ENCODE measurements at places on chromosomes 6 and 20.

- no peak for DNase-seq
These were observed 15.9 kb downstream of the NDUFAF5 start for GRCh38 chr20:13800728-13801134.

GRCh38 chr20:20051767-20052073, 546 bp downstream of the CRNKL1 start:
- no peak for DNase-seq

DNA sequence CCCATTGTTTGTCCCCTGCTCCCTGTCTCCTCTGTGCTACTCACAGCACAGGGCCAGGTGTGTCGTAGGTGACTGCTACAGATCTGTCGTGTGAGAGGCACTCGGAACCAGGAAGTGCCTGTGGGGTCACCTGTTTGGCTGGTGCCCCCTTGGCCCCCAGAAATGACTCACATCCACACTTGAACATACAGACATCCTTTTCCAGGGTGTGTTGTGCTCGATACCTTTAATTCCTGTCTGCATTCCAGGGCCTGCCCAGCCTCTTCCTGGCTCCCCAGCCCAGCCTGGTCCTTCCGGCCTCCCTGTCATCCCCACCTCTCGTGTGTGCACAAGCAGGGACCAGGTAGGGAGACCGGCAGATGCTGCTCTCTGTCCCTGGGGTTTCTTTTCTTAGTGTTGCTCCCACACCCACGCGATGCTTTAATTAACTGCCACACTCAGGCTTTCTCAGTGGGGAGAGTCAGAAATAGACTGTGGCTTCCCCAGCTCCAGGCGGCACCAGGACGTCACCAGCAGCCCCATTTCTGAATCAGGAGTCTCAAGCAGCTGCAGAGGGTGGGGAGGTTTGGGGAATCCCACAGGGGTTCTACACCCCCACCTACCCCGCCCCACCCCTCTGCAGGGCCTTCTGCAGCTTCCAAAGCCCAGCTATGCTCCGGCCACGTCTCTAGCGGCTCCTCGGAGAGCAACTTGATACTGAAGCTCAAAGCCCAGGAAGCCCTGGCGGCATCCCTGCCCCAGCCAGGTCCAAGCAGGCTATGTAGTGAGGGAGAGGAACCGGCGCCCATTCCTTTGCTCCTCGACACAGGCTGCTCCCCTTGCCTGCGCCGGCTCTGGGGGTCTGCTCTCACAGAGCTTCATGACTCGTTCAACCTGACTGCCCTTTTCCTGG, 102.2 kb downstream of the SYCP2 start:
- no peak for DNase-seq

DNA sequence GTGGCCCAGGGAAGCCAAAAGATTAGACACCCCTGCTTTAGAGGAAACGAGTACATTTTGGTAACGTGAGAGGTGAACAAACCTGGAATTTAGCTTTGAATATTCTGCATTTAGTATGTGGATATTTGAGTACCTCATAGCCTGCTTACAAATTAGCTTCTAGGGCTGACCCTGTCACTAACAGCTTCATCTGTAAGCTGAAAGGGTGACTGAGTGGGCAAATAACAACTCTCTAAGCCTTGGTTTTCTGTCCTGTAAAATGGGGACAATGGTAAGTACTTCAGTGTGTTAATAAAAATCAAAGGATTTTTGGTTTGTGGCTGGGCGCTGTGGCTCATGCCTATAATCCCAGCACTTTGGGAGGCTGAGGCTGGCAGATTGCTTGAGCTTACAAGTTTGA, 8.4 kb upstream of the GUCA1B start:
- DNase-seq, result no peak

DNA sequence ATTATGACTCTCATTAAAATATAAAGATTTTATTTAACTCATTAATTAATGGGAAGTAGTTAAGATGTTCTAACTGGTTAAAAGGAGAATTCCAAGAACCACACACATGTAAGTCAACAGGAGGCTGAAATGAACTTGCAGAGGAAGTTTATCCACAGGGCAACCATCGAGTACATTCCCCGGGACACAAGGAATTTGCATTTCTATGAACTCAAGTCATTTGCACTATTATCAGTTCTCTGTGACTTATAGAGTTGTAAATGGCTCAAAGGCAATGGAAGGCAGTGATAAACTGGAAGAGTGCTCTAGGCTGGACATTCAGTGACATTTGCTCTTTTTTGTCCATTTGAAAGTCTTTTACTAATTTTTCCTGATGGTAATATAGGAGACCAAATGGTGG, 97.4 kb downstream of the SNX5 start:
- DNase-seq, result no peak

DNA sequence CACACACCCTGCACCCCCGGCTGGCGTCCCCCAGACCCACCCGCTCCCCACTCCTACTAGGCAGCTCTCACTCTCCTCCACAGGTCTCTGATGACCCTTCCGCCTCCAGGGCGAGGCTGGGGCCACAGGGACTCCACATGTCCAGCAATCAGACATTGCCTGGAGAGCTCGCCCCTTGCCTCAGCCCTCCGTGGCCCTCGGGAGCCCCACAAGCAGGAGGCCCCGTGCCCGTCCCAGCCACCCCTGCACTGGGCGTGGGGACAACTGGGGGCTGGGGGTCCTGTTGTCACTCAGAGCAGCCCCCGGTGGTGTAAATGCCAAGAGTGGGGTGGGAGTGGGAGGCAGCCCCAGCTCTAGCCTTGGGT, 1.5 kb downstream of the COL20A1 start:
- no peak for DNase-seq

DNA sequence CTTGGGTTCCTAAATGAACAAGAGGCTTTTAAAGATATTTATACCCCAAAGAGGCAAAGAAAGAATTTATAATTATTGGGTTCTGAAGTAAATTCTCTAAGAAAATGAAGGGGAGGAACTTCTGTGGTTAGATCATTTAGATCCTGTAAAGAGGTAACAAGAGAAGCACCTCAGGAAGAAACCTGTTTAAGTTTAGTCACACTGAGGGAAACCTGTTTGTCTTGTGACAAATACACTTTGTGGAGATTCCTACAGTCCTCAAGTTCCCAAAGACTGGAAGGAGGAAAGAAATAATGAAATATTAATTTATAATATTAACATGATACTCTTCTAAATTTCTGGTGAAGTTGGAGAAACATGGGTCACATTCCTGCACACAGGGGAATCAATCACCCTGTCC, 647.5 kb downstream of the EYS start:
- no peak for DNase-seq

- no peak for DNase-seq
These were observed 212.2 kb upstream of the PLCB4 start for GRCh38 chr20:8856668-8857067.

DNA sequence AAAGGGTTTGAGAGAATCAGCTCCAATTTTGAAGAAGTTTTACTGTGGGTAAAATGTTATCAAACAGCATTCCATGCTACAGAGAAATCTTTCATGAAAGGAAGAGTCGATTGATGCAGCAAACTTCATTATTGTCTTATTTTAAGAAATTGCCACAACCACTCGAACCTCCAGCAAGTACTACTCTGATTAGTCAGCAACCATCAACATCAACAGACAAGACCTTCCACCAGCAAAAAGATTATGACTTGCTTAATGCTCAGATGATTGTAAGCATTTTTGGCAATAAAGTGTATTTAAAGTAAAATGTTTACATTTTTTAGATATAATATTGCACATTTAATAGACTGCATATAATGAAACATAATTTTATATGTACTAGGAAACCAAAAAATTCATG, 87.5 kb downstream of the AKAP7 start:
- DNase-seq, result no peak

- no peak for DNase-seq
These were observed 157.6 kb downstream of the NFATC2 start for GRCh38 chr20:51384875-51385274.

DNA sequence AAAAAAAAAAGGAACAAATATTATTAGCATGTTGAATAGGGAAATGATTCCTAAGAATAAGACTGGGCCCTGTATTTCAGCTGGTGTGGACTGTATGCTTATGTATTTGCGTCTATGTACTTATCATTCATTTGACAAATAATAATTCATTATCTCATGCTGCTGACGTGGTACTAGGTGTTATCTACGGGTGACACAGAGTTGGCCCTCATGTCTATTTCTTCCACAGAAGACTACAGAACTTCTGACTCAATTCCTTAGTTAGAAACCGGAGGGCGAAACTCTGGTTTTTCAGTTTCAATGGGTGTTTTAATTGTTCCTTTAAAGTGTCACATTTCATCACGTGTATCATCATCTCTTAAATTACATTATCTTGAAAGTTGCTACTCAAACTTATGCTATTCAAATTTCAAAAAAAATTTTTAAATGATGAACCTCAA, 305.9 kb downstream of the CLIC5 start:
- DNase-seq, result no peak

- peak; percentile 28 for DNase-seq
These were observed 47.7 kb downstream of the AKAP7 start for GRCh38 chr6:131182991-131183425.

DNA sequence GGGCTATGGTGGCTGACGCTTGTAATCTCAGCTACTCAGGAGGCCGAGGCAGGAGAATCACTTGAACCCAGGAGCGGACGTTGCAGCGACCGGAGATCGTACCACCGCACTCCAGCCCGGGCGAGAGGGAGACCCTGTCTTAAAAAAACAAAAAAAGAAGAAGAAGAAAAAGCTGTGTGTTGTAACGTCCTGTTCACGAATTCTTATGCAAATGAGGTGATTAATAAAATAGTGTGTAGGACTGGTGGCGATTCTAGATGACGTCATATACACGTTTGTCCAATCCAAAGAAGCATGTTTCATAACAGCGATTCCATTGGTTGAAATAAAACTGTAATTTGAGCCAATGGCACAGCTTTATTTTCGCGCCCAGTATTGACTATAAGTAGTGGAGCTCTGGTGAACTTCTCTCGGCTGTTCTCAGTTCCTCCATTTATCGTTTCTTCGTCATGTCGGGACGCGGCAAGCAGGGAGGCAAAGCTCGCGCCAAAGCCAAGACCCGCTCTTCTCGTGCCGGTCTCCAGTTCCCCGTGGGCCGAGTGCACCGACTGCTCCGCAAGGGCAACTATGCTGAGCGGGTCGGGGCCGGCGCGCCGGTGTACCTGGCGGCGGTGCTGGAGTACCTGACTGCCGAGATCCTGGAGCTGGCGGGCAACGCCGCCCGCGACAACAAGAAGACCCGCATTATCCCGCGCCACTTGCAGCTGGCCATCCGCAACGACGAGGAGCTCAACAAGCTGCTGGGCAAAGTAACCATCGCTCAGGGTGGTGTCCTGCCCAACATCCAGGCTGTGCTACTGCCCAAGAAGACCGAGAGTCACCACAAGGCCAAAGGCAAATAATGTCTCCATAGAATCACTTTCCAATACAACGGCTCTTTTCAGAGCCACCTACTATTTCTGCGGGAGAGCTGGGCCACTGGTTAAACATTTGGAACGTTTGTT, 47.0 kb downstream of the OR2B2 start:
- peak; percentile 71 for DNase-seq

Measured in T-cell (primary cell).